ENCODE measurements at places on chromosomes 5 and 9. TPM values are rescaled to one million over a fixed set of nuclear protein-coding genes. Genes with fewer than 3 reads are reported as not detected.

Gene WNK2
- not detected for total RNA-seq

Gene CDH10
- under 0.01 TPM for total RNA-seq

Gene SLC36A3
- not detected for total RNA-seq

Gene IFNA13
- not detected for total RNA-seq

Gene HEMGN
- not detected for total RNA-seq
